ENCODE measurements at places on chromosomes 16 and 17.

GRCh38 chr16:28974007-28974436, 556 bp upstream of the SPNS1 start:
- DNase-seq = peak; percentile 62

- no peak for DNase-seq
Measured at GRCh38 chr16:66130296-66130905, 236.1 kb upstream of the CDH5 start.

GRCh38 chr16:11234884-11235702, 20.9 kb downstream of the SOCS1 start:
- no peak for DNase-seq

GRCh38 chr16:10769381-10769780, 25.7 kb downstream of the NUBP1 start:
- DNase-seq = no peak

GRCh38 chr17:61444831-61445230, 7.4 kb upstream of the TBX4 start:
- DNase-seq = no peak

DNA sequence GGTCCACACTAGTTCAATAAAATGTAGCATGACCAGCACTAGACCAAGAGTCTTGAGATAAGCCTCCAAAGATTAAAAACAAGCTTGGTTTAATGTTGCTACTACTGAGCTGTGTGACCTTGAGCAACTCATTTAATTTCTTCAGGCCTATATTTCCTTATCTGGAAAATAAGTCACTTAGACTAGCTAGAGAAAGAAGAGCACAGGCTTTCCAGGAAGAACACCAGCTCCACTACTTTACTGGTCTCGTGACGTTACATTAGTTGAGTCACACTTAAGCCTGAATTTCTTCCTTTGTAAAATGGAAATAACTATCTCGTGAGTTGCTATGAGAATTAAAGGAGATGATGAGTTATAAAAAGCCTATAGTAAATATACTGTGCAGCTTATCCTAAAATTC, 5.4 kb downstream of the HELZ start:
- no peak for DNase-seq

- no peak for DNase-seq
Measured at GRCh38 chr17:38431346-38432145, 3.3 kb downstream of the ARHGAP23 start.

DNA sequence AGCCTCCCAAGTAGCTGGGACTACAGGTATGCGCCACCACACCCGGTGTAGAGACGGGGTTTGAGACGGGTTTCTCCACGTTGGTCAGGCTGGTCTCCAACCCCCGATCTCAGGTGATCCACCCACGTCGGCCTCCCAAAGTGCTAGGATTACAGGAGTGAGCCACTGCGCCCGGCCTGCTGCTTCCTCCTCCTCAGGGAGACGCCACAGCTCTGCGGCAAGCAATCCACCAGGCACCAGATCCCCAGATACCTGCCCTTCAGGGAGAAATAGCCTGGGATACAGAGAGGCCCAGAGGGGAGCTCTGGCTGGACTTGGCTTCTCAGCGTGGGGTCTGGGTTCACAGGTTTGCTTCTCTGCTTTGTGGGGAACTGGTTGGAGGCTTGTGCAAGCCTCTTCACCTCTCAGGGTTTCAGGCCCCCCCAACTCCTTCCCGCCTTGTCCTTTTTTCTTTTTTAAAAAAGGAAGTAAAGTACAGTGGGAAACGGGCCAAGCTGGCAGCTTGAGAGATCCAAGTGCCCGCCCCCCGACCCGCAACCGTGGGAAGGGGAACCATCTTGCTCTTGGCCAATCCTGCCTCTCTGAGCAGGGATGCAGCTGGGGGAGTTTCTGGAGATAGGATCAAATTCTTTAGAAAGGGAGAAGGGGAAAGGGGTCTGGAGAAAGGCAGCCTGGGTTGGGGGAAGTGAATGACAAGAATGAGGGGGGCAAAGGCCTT, 2.6 kb upstream of the SPHK1 start:
- DNase-seq = no peak

DNA sequence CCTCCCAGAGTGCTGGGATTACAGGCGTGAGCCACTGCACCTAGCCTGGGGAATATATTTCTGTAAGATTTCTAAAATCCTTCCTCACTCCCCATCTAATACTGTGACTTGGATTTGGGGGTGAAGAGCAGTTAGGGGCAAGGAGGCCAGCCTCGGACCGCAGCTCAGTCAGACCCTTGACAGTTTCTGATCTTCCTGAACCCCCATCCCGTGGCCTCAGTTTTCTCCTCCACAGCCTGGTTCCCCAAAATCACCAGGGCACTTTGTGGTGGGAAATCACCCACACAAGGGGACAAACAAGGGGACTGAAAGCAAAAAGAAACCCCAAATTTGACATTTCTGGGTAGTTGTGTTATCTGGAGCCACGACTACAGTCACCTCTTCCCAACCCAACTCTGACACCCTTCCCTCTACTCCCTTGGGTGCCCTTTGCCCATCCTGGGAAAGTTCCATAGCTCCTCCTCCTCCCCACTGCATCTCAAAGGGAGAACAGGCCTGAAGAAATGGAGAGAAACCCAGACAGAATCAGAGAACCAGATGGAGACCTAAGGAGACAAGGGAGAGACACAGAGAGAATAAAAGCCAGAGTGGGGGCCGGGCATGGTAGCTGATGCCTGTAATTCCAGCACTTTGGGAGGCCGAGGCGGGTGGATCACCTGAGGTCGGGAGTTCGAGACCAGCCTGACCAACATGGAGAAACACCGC, 2.8 kb upstream of the STAT5A start:
- DNase-seq = no peak
